ENCODE measurements at places on chromosomes 3 and 15.

DNA sequence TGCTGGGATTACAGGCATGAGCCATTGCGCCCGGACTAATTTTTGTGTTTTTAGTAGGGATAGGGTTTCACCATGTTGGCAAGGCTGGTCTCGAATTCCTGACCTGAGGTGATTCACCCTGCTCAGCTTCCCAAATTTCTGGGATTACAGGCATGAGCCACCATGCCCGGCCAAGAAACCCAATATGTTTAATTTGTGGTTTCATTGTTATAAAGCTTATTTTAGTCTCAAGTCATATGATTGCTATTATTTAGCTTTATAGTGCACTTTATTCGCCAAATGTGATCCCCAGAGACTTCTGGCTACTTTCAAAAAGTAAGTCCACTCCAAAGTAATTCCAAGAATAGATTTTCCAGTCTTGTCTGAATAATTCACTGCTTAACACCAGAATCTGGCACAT is 19.3 kb upstream of the SLC4A7 start:
- peak; percentile 68 for DNase-seq

DNA sequence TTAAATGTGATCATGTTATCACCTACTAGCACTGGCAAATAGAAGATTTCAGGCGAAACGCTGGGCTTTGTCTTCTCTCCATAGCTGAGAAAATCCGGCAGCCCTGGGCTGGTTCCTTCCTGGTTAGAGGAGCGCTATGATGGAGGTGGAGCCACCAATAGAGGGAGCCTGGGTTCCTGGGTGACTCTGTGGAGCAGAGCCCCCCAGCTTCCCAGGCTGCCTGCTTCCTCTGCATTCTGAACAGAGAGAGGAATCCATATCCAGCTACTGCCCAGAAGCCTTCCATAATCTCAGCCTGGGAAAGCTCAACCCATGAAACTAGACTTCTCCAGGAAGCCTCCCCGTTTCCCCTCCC is 32.6 kb upstream of the IQSEC1 start:
- no peak for DNase-seq

GRCh38 chr3:178112134-178112533 is 424.1 kb upstream of the KCNMB2 start:
- DNase-seq: no peak

GRCh38 chr15:87263296-87263695 is 993.2 kb downstream of the NTRK3 start:
- no peak for DNase-seq

DNA sequence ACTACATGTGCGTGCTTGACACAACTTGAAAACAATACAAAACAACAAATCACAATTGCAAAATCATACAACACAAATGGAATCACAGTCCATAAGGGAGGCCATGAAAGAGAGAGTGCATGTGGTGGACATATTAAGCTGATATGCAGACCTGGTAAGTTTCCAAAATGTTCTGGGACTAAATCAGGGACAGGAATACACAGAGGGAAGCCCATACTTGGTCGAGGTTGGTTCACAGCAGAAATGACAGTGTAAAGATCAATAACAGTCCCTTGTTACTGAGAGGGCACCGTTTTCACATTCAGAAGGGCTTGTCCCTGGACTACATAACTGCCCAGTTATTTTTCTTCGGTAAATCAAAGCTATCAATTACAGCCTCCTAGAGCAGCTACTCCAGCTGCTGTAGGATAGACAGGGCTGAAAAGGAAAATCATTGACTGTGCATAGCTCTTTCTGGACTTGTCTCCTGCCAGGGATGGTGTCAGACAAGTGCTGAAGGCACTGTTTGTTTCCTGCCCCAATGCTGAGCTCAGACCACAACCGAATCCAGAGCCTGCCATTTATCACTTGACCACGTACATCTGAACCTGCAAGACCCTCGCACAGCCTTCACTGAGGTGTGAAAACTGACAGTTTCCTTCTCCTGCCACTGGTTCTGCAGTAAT is 79.5 kb upstream of the KCNMB2 start:
- no peak for DNase-seq

DNA sequence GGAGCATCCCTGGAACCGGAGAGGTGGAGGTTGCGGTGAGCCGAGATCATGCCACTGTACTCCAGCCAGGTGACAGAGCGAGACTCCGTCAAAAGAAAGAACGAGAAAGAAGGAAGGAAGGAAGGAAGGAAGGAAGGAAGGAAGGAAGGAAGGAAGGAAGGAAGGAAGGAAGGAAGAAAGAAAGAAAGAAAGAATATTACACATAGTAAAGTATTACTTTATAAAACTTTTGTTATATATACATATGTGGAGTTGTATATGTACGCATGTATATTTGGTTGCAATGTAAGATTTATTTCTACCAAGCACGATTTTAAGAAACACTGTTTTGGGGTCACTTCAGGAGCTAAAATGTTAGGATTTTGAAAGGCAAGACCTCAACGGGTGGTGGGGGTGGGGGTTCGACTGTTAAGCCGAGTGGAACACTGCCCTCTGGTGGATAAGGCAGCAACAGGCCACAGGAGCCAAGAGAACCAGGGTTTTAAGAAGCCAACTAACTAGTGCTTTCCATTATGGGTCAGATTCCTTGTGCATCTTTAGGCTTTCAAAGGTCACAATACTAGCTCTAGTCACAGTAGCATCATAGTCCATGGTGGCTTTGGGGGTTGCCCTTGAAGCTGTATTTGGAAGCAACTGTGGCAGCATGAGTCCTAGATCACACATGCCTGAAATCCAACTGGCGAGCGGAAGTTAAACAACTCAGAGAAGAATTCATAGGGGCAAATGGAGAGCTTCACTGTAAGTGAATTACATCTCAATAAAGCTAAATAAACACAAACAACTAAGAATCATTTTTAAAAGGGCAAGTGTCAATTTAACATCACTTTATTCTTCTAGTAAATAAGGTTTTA is 22.5 kb downstream of the GLB1 start:
- DNase-seq: peak; percentile 71

- DNase-seq: no peak
Measured at GRCh38 chr3:47443611-47443995, 32.1 kb downstream of the SCAP start.
